ENCODE measurements at places on chromosomes 5 and 9.

DNA sequence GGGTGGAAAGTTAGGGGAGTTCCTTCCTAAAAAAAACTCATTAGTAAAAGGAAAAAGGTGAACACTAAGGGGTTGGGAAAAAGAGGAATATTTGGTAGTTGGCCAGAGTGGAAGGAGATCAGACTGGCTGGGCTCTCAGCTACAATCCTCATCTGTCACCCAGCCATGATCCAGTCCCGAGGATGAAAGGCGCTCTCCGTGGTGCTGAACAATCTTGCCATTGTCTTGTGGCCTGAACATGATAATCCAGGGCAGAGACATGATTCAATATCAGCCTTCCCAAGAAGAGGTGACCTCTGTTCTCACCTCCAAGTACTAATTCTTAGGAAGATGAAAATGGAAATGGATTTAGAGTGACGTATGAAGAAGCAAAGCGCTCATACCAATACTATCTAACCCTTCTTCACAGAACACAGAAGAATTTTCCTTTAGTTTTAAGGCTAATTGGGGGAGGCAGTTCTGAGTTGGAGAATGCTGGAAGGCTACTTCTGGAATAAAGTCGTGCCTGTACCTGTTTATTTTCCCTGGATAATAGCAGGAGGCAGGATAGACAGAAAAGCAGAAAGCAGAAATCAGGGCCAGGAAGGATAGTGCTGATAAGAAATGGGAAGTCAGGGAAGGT lies 36.6 kb upstream of the MYORG start:
- no peak for DNase-seq

GRCh38 chr9:130448035-130448624 lies 3.4 kb downstream of the ASS1 start:
- DNase-seq, result no peak

DNA sequence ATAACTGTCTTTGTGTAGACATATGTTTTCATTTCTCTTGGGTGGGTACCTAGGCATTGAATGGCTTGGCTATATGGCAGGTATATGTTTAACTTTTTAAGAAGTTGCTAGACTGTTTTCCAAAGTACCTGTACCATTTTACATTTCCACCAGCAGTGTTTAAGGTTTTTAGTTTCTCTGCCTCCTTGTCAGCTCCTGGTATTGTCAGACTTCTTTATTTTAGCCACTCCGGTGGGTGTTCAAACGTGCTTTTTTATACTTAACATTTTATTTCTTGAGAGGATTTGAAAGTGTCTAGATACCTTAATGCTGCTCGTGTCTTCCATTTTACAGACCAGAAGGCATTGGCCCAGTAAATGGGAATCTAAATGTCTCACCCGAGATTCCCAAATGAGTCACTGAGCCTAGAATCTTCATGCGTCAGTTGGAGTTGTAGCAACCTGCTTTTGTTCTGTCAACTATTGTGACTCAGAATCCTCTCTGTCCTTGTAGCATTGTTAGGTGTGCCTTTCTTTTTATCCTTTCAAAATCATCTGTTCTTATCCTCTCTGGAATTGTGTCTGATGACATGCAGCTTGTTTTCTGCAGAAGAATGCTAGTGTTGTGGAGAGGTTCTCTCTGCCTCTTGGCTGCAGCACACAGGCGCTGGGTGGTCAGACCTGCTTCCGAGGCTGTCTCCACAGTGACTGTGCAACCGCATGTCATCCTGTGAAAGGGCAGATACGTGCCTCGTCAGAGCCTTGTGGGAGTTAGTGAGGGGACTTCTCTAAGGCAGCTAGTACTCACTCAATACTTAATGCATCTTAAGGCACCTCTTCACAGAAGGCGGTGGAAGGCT lies 291.8 kb downstream of the AOPEP start:
- no peak for DNase-seq

GRCh38 chr5:4229414-4230292 lies 634.0 kb downstream of the IRX1 start:
- DNase-seq, result no peak

- no peak for DNase-seq
Observed at GRCh38 chr5:172008111-172008455, 1.6 kb upstream of the FBXW11 start.

DNA sequence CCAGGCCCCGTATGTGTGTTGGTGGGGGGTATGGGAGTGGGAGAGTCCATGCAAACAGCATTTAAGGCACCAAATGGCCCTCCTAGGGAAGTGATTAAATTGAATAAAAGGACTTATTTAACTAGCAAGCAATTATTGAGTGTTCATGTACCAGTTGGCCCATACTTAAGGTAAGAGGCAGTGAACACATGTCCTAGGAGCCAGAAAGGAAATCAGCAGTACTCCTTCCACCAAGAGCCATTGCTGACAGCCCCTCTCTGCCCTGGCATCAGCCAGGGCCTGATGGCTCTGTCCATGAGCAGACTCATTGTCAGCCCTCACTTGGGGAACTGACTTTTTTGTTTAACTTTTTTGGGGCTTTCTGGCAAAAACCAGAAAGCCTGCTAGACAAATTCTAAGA lies 10.4 kb upstream of the SHROOM1 start:
- no peak for DNase-seq
